ENCODE measurements at places on chromosomes 5 and 9.
A peak's percentile ranks its signal among the peaks of the same experiment; 100 is the strongest.

- no peaks in the 10 kb centered on the region for H3K4me1 ChIP-seq
- no peaks in the 10 kb centered on the region for H3K36me3 ChIP-seq
- H3K27ac ChIP-seq, result no peak overlapping the region
- H3K27me3 ChIP-seq, result no peaks in the 10 kb centered on the region
- H3K4me3 ChIP-seq, result no peak overlapping the region
- DNase-seq, result no peak
Observed at GRCh38 chr5:111454198-111454622, 58.1 kb downstream of the STARD4 start.

- H3K27me3 ChIP-seq, result no peaks in the 10 kb centered on the region
- DNase-seq, result no peak
- H3K4me3 ChIP-seq, result no peak overlapping the region
- H3K4me1 ChIP-seq, result no peaks in the 10 kb centered on the region
Observed at GRCh38 chr9:134226221-134226930, 62.0 kb upstream of the RNU6ATAC start.

DNA sequence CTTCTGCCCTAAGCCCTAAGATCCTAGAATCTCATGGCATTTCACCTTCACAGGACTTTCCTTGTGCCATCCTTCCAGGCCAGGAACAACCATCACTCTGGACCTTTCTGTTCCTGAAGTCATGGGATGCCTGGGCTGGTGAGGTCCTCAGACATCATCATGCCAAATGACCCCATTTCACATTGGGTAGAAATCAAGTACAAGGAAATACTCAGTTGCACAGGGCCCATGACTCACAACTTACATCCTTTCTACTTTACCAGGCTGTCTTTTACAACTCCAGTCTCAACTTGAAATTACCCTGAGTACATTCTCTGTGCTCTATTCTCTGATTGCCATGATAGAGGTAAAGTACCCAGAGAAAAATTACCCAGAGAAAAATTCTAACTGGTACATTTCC, 167.1 kb downstream of the PIK3R1 start:
- H3K27ac ChIP-seq, result no peak overlapping the region
- no peak overlapping the region for H3K4me3 ChIP-seq
- H3K36me3 ChIP-seq, result no peaks in the 10 kb centered on the region

DNA sequence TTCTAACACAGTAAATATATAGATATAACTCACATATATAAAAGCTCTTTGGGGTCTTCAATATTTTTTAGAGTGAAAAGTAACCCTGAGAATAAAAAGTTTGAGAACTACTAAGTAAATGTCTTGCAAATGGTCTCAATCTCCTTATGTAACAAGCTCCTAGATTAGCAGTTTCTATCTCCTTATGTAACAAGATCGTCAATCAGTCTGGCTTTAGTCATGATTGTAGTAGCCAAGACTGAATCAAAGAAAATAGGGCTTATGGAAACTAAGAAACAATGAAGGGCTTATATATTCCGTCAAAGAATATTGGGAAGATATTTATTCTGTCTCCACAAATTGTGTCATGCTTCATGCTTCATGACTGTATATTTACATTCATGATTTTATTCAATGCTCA, 22.4 kb upstream of the FREM1 start:
- H3K4me1 ChIP-seq, result no peaks in the 10 kb centered on the region
- H3K4me3 ChIP-seq, result no peak overlapping the region
- no peaks in the 10 kb centered on the region for H3K27me3 ChIP-seq
- no peak overlapping the region for H3K27ac ChIP-seq
- no peaks in the 10 kb centered on the region for H3K36me3 ChIP-seq
- no peak for DNase-seq

DNA sequence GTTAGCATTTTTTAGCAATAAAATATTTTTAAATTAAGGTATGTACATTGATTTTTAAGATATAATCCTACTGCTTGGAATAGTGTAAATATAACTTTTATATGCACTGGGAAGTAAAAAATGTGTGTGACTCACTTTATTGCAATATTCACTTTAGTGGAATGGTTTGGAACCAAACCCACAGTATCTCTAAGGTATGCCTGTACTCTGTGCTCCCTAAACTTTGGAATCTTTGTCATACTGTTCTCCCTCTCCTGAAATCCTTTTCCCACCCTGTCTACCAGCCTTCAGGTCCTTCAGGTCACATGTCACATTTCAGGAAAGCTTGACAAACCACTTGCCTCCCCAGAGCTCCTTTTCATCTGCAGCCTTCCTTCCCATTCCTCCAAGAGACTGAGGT, 308.7 kb downstream of the SPOCK1 start:
- no peak for DNase-seq
- no peak overlapping the region for H3K4me3 ChIP-seq
- no peaks in the 10 kb centered on the region for H3K27me3 ChIP-seq
- no peaks in the 10 kb centered on the region for H3K36me3 ChIP-seq

DNA sequence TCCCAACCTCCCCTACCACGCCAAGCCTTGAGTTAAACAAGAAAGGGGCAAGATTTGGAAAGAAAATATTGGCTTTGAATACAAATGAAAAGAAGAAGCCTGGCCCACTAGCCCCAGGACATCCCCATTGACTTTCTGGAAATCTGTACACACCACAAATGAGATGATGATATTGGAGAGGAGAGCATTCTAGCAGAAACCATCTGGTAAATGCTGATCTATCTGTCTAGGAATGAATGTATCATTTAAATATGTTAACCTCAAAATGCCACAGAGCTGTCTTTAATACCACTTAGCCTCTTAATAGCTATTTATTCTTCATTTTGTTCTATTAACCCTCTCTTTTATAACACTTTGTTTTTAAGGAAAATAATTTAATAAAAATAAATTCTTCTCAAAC, 270.2 kb upstream of the PDE4D start:
- H3K4me1 ChIP-seq, result no peaks in the 10 kb centered on the region
- no peak overlapping the region for H3K27ac ChIP-seq
- H3K4me3 ChIP-seq, result no peak overlapping the region
- DNase-seq, result no peak

DNA sequence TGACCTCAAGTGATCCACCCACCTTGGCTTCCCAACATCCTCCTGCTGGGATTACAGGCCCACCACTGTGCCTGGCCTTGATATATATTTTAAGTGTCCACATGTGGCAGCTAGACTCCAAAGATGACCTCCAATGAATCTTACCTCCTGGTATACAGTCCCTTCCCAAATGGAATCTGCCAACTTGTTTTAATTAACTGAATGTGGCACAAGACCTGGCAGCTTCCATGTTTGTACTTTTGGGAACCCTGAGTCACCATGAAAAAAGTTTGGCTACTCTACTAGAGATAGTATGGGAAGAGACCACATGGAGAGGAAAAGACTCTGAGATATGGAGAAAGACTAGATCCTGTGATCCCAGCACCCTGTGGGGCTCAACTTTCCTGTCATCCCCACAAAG, 42.5 kb downstream of the CCL28 start:
- no peak overlapping the region for H3K27ac ChIP-seq
- no peaks in the 10 kb centered on the region for H3K4me1 ChIP-seq
- no peak for DNase-seq
- H3K27me3 ChIP-seq, result no peaks in the 10 kb centered on the region
- H3K4me3 ChIP-seq, result no peak overlapping the region
- H3K36me3 ChIP-seq, result no peaks in the 10 kb centered on the region

DNA sequence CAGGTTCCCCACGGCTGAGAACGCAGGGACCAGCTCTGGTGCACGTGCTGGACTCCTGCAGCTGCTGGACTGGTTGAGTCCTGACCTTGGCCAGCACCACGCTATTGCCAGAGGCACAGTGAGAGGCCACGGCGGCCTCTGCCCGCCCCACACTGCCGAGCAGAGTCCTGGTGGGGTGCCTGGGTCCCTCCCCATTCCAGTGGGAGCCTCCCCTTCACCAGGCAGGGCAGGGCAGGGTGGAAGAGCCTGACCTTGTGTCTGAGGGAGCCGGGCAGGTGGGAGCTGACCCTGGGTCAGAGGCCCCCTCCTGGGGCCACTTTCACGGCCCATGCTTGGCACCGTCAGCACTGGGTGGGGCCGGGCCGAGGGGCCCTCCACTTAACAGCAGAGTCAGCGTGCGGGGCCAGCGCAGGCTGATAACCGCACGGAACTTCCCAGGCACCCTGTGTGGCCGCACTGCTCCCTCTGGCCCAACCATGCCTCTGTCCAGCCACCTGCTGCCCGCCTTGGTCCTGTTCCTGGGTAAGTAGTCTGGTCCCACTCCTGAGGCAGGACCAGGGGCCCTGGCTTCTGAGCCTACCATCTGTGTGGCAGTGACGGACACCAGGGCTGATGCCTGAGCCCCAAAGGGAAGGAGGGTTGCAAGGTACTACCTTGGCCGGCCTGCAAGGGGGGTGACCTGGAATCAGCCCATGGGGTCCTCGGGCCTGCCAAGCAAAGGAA, at the start of gene MAMDC4:
Gene MAMDC4 (plus strand): TSS at position 406 of the 723 bp plus-strand sequence. CDS start 71 bp downstream, at position 477.
- no peak within 1 kb of the TSS for H3K27ac ChIP-seq
- no peak within 1 kb of the TSS for H3K4me3 ChIP-seq
- peak; percentile 47 for DNase-seq
- peaks cover 7% of the 10 kb centered on the region for H3K36me3 ChIP-seq
- H3K4me1 ChIP-seq, result no peaks in the 10 kb centered on the region

GRCh38 chr5:1364211-1364610, 19.3 kb upstream of the CLPTM1L start:
- H3K27me3 ChIP-seq, result no peaks in the 10 kb centered on the region
- DNase-seq, result no peak
- H3K36me3 ChIP-seq, result no peaks in the 10 kb centered on the region
- H3K4me3 ChIP-seq, result no peak overlapping the region
- H3K4me1 ChIP-seq, result 0 out of 2 replicates have a peak, but pooled peaks cover 3% of the 10 kb centered on the region

- no peaks in the 10 kb centered on the region for H3K27me3 ChIP-seq
- no peak overlapping the region for H3K27ac ChIP-seq
- H3K4me3 ChIP-seq, result no peak overlapping the region
- H3K4me1 ChIP-seq, result peaks cover 6% of the 10 kb centered on the region
Observed at GRCh38 chr5:151067632-151068432, 13.0 kb downstream of the TNIP1 start.

DNA sequence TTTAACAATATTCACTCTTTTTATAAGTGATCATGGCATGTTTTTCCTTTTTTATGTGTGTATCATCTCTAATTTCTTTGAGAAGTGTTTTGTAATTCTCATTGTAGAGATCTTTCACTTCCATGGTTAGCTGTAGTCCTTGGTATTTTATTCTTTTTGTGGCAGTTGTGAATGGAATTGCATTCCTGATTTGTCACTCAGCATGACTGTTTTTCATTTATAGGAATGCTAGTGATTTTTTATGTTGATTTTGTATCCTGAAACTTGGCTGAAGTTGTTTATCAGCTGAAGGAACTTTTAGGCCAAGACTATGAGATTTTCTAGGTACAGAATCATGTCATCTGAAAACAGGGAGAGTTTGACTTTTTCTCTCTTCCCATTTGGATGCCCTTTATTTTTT, 13.1 kb upstream of the SPINK13 start:
- no peaks in the 10 kb centered on the region for H3K27me3 ChIP-seq
- no peak for DNase-seq
- H3K27ac ChIP-seq, result no peak overlapping the region
- H3K4me3 ChIP-seq, result no peak overlapping the region
- no peaks in the 10 kb centered on the region for H3K4me1 ChIP-seq
- no peaks in the 10 kb centered on the region for H3K36me3 ChIP-seq

DNA sequence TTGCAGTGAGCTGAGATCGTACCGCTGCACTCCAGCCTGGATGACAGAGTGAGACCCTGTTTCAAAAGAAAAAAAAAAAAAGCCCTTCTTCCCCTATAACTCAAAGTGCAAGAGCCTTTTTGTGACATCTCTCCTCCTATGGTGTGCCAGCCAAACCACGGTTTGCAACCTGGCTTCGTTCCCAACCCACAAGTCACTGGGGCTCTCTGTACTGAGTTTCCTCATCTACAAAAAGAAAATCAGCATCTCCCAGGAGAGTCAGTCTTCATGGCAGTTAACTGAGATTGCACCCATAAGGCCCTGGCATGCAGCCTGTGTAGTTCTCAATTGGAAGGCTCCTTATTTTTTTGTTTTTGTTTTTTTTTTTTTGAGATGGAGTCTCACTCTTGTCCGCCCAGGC, 14.8 kb downstream of the ODF2 start:
- no peak overlapping the region for H3K27ac ChIP-seq
- H3K36me3 ChIP-seq, result no peaks in the 10 kb centered on the region
- no peak overlapping the region for H3K4me3 ChIP-seq

DNA sequence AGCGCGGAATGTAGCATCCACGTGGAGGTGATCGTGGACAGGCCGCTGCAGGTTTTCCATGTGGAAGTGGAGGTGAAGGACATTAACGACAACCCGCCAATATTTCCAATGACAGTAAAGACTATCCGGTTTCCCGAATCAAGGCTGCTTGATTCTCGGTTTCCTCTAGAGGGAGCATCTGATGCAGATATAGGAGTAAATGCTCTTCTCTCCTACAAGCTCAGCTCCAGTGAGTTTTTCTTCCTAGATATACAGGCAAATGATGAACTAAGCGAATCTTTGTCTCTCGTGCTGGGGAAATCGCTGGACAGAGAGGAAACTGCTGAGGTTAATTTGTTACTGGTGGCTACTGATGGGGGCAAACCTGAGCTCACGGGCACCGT, 598 bp downstream of the PCDHA2 start:
- no peaks in the 10 kb centered on the region for H3K27me3 ChIP-seq
- no peaks in the 10 kb centered on the region for H3K36me3 ChIP-seq
- peak overlapping the region; percentile 54 for H3K4me3 ChIP-seq
- DNase-seq, result no peak

Data from H1 (cell line).